GM12891 (cell line): ENCODE measurements at places on chromosomes 11 and 22.

GRCh38 chr22:44665115-44665514 is 36.9 kb upstream of the PRR5 start:
- no peak for DNase-seq

DNA sequence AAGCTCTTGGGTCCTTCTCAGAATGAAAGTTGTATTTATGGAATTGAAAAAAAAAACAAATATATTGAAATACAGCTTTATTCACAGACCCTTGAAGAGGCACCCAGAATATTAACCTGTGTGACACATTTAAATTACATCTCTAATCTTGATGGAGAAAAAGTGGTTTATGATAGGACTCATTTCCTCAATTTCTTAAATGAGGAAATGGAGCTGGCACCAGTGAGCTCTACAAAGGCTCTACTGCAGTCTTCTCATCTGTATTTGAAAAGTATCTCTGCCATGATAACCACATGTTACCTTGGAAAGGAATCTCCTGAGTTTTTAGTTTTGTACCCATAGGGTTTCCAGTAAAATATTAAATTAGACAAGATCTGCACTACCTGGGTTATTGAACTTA is 186.5 kb downstream of the HIPK3 start:
- no peak for DNase-seq

- DNase-seq: no peak
Measured at GRCh38 chr11:98409069-98409468, 611.7 kb upstream of the CNTN5 start.

GRCh38 chr11:93482556-93482955 is 60.6 kb downstream of the SMCO4 start:
- no peak for DNase-seq

GRCh38 chr11:18239655-18240054 is 3.1 kb upstream of the SAA4 start:
- no peak for DNase-seq

DNA sequence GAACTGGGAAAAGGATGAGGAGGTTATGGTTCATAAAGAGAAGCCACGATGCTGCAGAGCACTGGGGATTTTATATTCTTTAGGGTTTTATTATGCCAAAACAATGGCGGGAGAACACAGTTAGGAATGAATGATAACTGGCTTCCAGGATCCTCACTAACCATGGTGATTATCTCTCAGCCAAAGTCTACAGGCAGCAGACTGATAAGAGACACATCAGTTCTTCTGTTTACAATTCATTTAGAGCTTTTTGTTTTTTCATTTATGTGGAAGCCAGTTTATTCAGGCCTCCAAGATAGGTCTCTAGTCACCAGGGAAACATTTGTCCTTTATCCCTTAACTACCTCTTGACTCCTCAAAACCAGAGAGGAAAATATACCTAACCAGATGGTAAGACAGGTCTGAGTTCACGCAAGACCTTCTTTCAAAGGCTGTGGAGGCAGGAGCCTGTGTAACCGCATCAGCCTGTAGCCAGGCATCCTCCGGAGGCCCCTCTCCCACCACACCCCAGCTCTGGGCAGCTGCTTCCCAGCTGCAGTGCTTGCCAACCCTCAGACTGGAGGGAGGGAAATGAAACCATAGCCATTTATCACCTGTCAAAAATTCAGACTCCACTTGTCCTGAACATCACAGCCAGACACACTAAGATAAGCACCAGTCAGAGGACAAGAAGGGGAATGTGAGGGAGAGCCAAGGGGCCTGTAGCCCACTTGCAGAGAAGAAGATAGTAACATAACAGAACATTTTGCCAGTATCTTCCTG is 57.2 kb upstream of the FAM181B start:
- no peak for DNase-seq

GRCh38 chr11:117506971-117507370 is 179.3 kb downstream of the CEP164 start:
- no peak for DNase-seq

GRCh38 chr11:119155733-119156492 is 7.1 kb downstream of the ABCG4 start:
- DNase-seq: no peak

DNA sequence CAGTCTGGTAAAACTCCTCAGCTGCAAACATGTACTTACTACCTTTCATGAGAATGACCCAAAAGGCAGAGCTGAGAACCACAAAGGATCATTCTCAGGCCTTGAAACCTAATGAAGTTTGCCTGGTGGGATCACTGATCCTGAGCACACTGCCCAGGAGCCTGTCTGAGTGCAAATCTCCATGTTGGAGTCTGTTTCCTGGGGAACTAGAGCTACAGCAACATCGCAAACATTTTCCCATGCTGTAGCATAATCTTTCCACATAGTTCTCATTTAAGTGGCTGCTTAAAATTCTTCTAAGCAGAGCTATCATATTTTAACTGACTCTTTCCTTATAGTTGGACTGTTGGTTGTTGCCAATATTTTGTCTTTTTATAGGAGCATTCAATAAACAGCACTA is 58.5 kb downstream of the GUCY1A2 start:
- no peak for DNase-seq

- DNase-seq: no peak
Measured at GRCh38 chr11:609341-609811, 6.4 kb downstream of the IRF7 start.

DNA sequence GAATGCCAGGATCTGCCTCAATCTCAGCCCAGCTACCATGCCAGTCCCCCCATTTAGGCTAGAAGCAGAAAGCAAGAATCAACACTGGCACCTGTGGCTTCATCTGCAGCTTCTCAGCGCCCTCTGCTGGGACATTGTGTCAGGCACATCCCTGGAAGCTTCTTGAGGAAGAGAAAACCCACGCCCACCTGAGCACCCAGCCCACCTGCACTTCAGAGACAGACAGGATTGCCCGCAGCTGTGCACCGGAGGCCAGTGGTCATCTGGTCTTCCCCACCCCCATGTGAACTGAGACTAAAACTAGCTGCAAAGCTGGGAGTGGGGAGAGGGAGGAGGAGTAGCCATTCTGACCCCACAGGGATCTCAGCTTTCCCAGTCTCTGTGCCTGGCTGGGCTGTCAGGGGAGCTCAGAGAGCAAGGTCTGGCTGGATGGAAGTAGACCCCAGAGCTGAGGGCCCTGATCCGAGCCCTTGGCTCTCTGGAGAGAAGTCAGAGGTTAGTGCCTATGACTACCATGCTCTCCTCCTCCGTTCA is 66.8 kb downstream of the FEZ1 start:
- peak; percentile 64 for DNase-seq

- no peak for DNase-seq
Measured at GRCh38 chr11:33417121-33417520, 159.9 kb downstream of the HIPK3 start.

- DNase-seq: no peak
Measured at GRCh38 chr11:126281245-126281644, 1.6 kb upstream of the TIRAP start.

GRCh38 chr11:125873881-125874555 is 13.4 kb upstream of the HYLS1 start:
- DNase-seq: no peak

- DNase-seq: no peak
Measured at GRCh38 chr11:70415642-70416395, 17.5 kb downstream of the CTTN start.

- no peak for DNase-seq
Measured at GRCh38 chr22:19865141-19865829, 10.6 kb upstream of the GNB1L start.
